ENCODE measurements at places on chromosomes 1 and 21. TPM values are rescaled to one million over a fixed set of nuclear protein-coding genes. Genes with fewer than 3 reads are reported as not detected.

Gene RNU1-1
- total RNA-seq: 2,125 TPM

Gene CFAP126
- total RNA-seq: not detected

Gene MYBPH
- total RNA-seq: not detected

Gene SLC16A4
- total RNA-seq: 5.5 TPM

Gene RGS1
- 10.7 TPM for total RNA-seq

Gene SFN
- not detected for total RNA-seq

Gene LCE1C
- total RNA-seq: not detected

Gene ESRRG
- total RNA-seq: 0.29 TPM

Gene FAM72D
- 1.9 TPM for total RNA-seq

Gene SPRR1B
- not detected for total RNA-seq

Gene COX20
- 42.1 TPM for total RNA-seq

Gene SCAMP3
- total RNA-seq: 20.2 TPM

Gene GCSAML
- 1.0 TPM for total RNA-seq

Gene ANGPTL1
- total RNA-seq: 134 TPM

Gene MROH9
- total RNA-seq: not detected

Gene IFNAR1
- total RNA-seq: 115 TPM

Gene CFHR5
- total RNA-seq: not detected

Gene GSTM2
- total RNA-seq: 69.9 TPM

Gene ARHGEF16
- total RNA-seq: 0.29 TPM

Gene HCRTR1
- total RNA-seq: not detected

Gene ANKRD35
- 6.8 TPM for total RNA-seq

Gene FCRL1
- 1.1 TPM for total RNA-seq

Gene FNDC10
- total RNA-seq: not detected

Gene CCDC185
- total RNA-seq: not detected

Gene FAM163A
- 0.21 TPM for total RNA-seq

Gene DIP2A
- total RNA-seq: 51.5 TPM

Gene PLA2G5
- not detected for total RNA-seq
